ENCODE measurements at places on chromosomes 7 and 10.

DNA sequence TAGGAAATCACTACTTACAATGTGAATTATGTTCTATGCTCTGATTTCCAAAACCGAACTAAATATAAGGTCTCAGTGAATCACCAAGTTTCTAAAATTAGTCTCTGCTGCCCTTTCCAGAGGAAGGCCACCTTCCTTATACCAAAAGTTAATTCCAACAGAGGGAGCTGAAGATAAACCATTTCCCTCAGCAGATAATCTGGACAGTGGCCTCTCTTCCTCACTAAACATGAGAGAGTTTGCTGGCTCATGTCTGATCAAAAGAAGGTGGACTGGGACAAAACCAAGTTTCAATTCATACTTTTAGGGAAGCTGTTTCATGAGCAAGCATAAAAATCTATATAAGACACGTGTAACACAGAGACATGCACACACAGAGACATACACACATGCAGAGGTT, 6.4 kb downstream of the FEZF1 start:
- no peak for DNase-seq

GRCh38 chr7:149884016-149884415, 10.2 kb downstream of the ATP6V0E2 start:
- peak; percentile 0 for DNase-seq

DNA sequence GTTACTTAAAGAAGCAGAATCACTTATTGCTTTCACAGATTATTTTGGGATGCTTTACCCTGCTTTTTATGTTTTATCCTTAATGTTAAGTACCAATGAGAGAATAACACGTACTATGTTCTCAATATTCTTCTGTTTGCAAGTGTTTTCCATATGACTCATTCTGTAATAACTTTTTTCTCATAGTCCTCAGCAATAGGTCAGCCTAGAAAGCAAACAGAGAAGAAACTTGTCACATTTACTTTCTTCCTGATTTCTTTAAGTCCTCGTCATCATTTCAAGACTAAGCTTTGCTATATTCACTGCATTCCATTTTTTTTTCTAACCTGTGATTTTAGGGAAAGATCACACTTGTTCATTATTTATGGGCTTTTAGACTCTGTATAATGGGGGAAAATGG, 6.8 kb upstream of the AGR2 start:
- DNase-seq: no peak

DNA sequence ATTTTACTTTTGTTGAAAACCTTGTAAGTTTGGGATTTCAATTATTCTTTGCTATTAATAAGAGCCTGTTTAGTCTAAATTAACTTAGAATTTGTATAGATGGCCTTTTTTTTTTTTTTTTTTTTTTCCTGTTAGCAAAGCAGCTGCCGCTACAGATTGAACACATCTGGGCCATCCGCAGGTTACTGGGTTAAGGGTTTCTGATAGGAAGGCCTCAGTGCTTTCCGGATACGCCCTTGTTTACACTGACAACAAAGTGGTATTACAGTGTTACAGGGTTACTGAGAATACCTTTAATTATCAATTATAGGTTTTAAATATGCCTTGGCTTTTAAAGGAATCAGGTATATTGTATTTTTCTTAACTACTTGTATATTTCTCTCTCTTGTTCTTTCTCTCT, 76.8 kb downstream of the PTN start:
- no peak for DNase-seq

GRCh38 chr10:34780818-34781380, 34.2 kb downstream of the PARD3 start:
- peak; percentile 43 for DNase-seq

DNA sequence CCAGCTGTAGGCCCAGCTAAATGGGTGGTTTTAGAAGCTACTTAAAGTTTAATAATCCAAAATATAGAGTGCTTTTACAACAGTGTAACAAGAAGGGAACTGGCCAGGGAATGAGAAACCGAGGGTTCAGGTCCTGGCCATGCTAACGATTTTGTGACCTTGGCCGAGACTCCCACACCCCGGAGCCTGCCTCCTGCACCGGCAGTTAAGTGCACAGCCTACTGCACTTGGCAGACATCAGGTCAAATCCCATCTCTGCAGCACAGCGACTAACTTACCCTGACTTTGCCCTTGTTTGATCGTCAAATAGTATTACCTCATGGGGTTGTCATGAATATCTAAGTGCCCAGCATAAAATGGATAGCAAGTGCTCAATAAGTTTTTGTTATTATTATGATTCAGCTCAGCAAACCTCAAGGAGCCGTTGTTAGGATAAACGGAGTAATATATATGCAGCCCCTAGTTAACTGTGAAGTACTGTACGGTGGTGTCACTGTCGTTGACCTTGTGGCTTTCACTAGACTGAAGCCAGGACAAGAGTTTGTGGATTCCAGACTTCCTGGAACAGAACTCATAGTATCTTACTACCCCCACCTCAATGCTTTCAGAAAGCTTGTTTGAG, 35.5 kb downstream of the LYZL1 start:
- DNase-seq: no peak

DNA sequence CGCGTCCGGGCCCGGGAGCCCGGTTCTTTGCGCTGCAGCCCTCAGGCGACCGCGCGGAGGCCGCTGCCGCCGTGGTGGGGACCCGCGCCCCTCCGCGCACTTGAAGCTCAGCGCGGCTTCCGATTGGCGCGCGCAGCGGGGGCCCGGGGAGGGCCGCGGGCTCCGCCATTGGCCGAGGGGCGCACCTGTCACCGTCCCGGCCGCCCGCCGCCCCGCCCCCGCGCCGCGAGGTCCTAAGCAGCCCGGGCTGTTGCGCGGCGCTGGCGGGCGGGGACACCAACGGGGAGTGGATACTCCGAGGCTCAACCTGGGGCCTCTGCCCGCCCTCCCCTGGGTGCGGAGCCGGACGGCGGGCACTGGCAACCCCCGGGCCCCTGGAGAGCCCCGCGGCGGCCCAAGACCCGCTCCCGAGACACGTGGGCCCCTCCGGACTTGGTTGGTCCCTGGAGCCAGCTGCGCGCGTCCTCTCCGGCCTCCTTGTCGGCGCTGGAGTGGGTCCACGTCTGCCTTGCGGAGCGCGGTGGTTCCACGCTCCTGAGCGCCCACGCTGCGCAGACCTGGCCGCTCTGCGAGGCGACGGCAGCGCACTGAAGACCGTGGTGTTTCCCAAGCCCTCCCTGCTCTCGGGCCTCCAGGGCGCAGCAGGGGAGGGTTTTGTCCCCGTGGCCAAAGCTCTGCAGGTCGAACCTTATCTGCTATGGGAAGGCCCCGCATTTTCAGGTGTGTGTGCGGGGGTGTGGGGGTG, at the start of gene MNX1:
TSS of gene MNX1 (minus strand) at position 76 of the 745 bp plus-strand sequence. CDS start 313 bp downstream, outside the sequence.
- DNase-seq: peak; percentile 28

DNA sequence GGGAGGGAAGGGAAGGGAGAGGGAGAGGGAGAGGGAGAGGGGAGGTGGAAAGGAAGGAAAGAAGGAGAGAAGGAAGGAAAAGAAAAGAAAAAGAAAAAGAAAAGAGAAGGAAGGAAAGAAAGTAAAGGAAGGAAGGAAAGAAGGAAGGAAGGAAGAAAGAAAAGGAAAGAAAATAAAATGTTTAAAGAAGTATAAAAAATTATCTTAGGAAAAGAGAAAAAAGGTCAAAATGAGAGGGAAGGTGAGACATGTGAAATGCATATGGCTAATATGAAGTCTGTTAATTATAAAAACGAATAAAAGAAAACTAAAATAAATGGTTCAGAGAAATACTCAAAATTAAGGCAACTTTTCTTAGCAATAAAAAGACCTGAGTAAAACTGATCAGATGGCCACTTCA, 46.1 kb upstream of the ANLN start:
- no peak for DNase-seq

- no peak for DNase-seq
These were observed 261.2 kb upstream of the SHH start for GRCh38 chr7:156073366-156074052.
